ENCODE measurements at places on chromosomes 6 and 20. TPM values are rescaled to one million over a fixed set of nuclear protein-coding genes. Genes with fewer than 3 reads are reported as not detected.

DNA sequence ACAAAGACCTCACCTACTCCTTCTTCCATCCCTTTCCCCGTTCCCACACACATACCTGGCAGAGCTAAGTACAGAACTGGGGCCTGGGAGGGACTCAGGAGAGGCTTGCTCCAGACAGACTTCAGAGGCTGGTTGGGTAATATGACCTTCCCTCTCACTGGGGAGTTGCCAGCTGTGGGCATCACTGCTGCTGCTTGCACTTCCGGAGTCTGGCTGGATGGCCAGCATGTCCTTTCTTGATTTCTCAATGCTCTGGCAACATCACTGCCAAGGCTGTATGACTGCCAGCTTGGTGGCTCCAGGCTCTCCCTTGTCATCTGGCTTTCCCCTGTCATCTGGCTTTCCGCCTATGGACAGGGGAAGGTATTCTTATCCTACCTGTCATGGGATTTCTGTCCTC, 47.8 kb downstream of the CDH22 start:
- no peaks in the 10 kb centered on the region for H3K4me1 ChIP-seq
- H3K27me3 ChIP-seq = peaks cover 14% of the 10 kb centered on the region
- no peak for DNase-seq
- H3K27ac ChIP-seq = no peak overlapping the region
- H3K4me3 ChIP-seq = no peak overlapping the region
- no peaks in the 10 kb centered on the region for H3K36me3 ChIP-seq

GRCh38 chr6:170347091-170347490, 40.5 kb downstream of the FAM120B start:
- peaks cover 50% of the 10 kb centered on the region for H3K36me3 ChIP-seq
- peak overlapping the region; percentile 77 for H3K27ac ChIP-seq
- peaks cover 31% of the 10 kb centered on the region for H3K4me1 ChIP-seq
- DNase-seq = peak; percentile 31
- no peak overlapping the region for H3K4me3 ChIP-seq

- no peak for DNase-seq
- no peaks in the 10 kb centered on the region for H3K36me3 ChIP-seq
- no peak overlapping the region for H3K4me3 ChIP-seq
- no peak overlapping the region for H3K27ac ChIP-seq
- no peaks in the 10 kb centered on the region for H3K27me3 ChIP-seq
These were observed 11.3 kb upstream of the DSN1 start for GRCh38 chr20:36784900-36785299.

DNA sequence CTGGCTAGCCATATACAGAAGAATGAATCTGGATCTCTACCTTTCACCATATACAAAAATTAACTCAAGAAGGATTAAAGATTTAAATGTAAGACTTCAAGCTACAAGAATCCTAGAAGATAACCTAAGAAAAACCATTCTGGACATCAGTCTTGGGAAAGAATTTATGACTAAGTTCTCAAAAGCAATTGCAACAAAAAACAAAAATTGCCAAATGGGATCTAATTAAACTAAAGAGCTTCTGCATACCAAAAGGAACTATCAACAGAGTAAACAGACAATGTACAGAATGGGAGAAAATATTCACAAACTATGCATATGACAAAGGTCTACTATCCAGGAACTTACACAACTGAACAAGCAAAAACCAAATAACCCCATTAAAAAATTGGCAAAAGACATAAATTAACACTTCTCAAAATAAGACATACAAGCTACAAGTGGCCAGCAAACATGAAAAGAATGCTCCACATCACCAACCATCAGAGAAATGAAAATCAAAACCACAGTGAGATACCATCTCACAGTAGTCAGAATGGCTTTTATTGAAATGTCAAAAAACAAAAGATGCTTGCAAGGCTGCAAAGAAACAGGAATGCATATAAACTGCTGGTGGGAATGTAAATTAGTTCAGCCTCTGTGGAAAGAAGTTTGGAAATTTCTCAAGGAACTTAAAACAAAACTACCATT, 66.8 kb upstream of the RSPO3 start:
- H3K36me3 ChIP-seq = no peaks in the 10 kb centered on the region
- no peaks in the 10 kb centered on the region for H3K27me3 ChIP-seq
- peaks cover 2% of the 10 kb centered on the region for H3K4me1 ChIP-seq
- H3K4me3 ChIP-seq = no peak overlapping the region

The SSTR4 gene
- not detected for total RNA-seq

DNA sequence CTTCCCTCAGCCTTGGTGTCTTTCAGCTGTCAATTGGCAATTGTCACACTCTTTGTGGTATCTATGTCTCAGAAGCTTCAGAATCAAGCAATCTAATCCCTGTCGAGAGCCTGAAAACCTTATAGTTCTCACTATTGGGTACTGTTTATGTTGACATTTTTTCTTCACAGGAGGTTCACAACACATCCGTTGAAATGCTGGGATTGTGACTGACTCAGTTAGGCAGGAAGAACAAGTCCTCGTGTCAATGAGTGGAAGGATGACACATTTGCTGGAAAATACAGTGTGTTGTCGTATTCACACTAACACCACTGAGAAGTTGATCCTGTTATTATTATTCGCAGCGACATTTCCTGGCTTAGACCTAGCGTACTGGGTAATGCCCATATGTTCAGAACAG, 163.9 kb upstream of the CITED2 start:
- H3K4me1 ChIP-seq = peaks cover 59% of the 10 kb centered on the region
- H3K4me3 ChIP-seq = no peak overlapping the region
- H3K36me3 ChIP-seq = no peaks in the 10 kb centered on the region

- H3K27me3 ChIP-seq = no peaks in the 10 kb centered on the region
- no peak for DNase-seq
These were observed 348.3 kb upstream of the POU3F2 start for GRCh38 chr6:98486057-98486456.

DNA sequence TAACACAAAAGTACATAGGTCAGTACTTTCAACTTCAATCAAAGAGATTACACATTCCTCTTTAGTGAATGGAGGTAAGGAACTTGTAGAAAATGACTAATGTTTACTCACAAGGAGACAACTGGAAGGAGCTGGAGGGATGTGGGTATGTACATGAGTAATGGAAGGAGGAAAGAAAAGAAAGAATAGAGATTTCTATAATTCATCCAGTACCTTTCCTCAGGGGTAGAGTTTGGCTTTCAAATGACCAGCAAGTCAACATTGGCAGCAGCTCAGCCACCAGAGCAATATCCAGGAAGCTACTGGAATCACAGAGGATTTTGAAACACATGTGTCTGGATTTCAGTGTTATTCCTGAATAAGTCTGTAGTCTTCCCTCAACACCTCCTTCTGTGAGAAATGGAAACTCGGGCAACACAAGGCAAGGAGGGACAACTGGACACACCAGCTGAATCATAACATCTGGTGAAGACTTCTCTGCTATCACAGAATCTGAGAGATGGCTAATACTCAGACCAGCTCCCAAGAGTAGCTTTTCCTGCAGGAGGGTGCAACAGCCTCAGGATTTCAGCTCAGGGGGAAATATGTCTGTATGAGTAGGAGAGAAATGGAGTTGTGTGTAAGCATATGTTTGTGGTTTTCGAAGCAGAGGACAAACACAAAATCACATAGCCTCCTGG, 98.8 kb downstream of the HAO1 start:
- H3K4me1 ChIP-seq = no peaks in the 10 kb centered on the region
- H3K4me3 ChIP-seq = no peak overlapping the region
- H3K36me3 ChIP-seq = no peaks in the 10 kb centered on the region
- DNase-seq = no peak

The DPPA5 gene
- total RNA-seq = not detected

DNA sequence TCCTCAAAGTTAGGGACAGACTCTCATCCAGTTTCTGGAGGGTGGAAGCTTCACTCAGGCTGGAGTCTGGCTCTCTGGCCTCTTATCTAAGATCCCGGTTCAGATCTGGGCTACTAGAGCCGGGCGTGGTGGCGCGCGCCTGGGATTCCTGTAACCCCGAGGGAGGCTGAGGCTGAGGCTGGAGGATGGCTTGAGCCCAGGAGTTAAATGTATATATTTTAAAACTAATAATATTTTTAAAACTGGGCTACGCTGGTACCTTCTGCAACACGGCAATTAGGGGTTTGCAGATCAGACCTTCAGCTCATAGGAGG, 710 bp upstream of the ZNF343 start:
- DNase-seq = no peak
- H3K4me1 ChIP-seq = peaks cover 17% of the 10 kb centered on the region
- H3K4me3 ChIP-seq = peak overlapping the region; percentile 100
- peaks cover 8% of the 10 kb centered on the region for H3K27me3 ChIP-seq
- peaks cover 1% of the 10 kb centered on the region for H3K36me3 ChIP-seq
- H3K27ac ChIP-seq = peak overlapping the region; percentile 94

DNA sequence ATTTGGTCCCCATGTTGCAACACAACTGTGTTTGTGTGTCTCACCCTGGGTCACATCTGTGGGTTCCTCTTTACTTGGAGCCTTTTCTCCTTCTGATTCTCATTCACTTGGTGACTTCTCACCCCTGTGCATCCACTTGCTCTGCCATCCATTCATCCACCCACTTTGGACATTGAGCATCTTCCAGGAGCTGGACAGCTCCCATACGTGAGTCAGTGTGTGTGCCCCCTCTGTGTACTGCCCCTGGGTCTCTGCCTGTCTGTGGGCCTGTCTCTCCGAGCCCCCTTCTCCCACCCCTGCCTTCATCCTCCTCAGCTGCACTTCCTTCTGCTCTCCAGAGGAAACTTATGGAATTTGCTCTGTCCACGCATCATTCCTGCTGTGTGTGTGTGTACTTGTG, 67.8 kb upstream of the NNAT start:
- no peaks in the 10 kb centered on the region for H3K4me1 ChIP-seq
- no peak for DNase-seq
- H3K27ac ChIP-seq = no peak overlapping the region
- peaks cover 7% of the 10 kb centered on the region for H3K27me3 ChIP-seq

DNA sequence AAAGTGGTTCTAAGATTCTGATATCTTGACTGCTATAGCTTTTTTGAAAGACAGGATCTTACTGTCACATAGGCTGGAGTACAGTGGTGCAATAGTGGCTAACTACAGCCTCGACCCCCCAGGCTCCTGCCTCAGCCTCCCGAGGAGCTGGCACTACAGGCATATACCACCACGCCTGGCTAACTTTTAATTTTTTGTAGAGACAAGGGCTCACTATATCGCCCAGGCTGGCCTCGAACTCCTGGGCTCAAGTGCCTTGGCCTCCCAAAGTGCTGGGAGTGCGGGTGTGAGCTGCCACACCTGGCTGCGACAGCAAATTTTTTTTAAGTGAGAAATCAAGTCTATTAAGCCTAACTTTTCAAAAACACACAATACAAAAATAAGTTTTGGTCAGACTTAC, 106.6 kb downstream of the NOL4L start:
- DNase-seq = no peak
- H3K36me3 ChIP-seq = no peaks in the 10 kb centered on the region
- no peaks in the 10 kb centered on the region for H3K27me3 ChIP-seq
- H3K4me3 ChIP-seq = no peak overlapping the region
- peaks cover 40% of the 10 kb centered on the region for H3K4me1 ChIP-seq

The BPIFB4 gene
- total RNA-seq = not detected

DNA sequence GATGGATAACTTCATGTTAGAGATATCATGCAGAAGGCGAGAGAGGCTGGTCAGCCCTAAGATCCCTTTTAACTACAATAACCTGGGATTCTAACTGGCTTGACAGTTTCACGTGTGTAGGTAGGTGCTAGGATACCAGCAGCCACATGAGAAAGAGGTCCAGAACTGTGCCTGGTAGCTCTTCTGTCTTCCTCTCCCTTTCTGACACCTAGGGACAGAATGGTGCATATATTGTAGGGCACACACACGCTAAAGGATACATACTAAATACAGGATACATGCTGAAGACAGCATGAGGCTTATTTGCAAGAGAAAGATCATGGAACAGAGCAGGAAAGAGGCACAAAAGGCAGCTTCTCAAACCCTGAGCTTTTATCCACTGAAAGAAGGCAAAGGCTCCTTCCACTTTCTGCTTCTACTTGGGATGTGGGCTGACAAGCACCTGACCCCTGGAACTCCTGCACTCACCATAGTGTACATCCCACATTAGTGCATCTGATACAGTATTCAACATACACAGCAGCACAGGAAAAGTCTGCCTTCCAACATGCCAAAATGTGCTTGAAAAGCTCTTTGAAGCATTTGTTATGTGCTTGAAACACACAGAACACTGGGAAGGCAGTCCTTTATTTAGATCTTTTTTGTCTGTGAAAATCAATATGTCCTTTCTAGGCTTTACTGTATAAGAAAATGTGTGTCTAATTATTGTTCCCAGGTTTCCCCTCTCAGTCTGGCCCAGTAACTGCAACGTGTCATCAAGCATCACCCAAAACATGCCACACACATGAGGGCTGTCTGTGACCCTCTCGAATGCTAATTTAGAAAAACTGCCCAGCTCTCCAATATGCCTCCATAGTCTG, 3.2 kb downstream of the SLC22A23 start:
- DNase-seq = no peak
- H3K4me1 ChIP-seq = peaks cover 25% of the 10 kb centered on the region
- H3K4me3 ChIP-seq = no peak overlapping the region
- no peaks in the 10 kb centered on the region for H3K36me3 ChIP-seq
- peaks cover 7% of the 10 kb centered on the region for H3K27me3 ChIP-seq

- no peaks in the 10 kb centered on the region for H3K36me3 ChIP-seq
- H3K4me3 ChIP-seq = no peak overlapping the region
- H3K4me1 ChIP-seq = peaks cover 38% of the 10 kb centered on the region
- H3K27ac ChIP-seq = no peak overlapping the region
- no peaks in the 10 kb centered on the region for H3K27me3 ChIP-seq
These were observed 12.6 kb downstream of the SYNJ2 start for GRCh38 chr6:157994125-157994795.

- no peak overlapping the region for H3K27ac ChIP-seq
- H3K4me3 ChIP-seq = no peak overlapping the region
- DNase-seq = no peak
- H3K27me3 ChIP-seq = no peaks in the 10 kb centered on the region
These were observed 464.3 kb upstream of the FLRT3 start for GRCh38 chr20:14801591-14802325.

DNA sequence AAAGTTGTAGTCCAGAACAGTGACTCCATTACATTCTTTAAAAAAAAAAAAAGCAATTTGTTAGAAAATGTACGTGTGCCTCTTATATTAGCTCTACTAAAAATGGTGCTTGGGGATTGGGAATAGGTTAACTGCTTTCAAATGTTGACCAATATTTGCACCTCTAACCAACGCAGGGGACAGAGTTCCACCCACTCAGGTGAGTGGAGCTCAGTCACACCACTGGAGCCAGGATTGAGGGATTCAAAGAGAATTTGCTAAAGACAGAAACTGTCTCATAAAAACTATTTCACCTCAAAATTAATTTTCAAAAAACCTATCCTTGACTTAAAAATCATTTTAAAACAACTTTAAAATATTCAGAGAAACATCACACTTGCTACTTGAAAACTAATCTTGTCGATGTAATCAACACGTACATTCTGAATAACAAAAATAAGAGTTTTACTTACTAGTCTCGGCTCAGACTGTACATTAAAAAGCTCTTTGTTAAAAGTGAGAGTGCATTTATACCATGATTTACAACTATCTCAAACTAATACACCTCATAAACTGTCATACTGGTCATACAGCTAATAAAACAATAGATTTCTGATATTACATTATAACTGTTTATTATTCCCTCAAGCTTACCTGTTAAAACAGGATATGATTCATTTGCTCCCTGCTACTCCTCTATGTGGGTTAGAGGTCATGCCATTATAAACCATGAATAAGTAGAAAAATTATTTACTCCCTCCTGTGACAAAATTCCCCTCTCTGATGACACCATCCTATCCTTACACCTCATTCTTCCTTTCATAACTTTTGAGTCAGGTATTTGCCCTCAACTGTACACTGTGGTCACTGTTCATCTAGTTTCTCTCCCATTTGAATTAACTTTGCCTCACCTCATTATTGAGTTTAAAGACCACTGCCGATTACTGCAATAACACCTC, 88.6 kb downstream of the PDE10A start:
- no peak overlapping the region for H3K4me3 ChIP-seq
- no peak for DNase-seq
- H3K36me3 ChIP-seq = no peaks in the 10 kb centered on the region
- no peak overlapping the region for H3K27ac ChIP-seq
- no peaks in the 10 kb centered on the region for H3K27me3 ChIP-seq
- H3K4me1 ChIP-seq = no peaks in the 10 kb centered on the region

The HLA-DQB1 gene
- total RNA-seq = 9.7 TPM

All from activated CD4-positive, alpha-beta memory T cell treated with anti-CD3 and anti-CD28 coated beads for 36 hours (primary cell).